Mesothelial cell of epicardium (in vitro differentiated cells): ENCODE measurements at places on chromosomes 7 and 10. TPM values are rescaled to one million over a fixed set of nuclear protein-coding genes. Genes with fewer than 3 reads are reported as not detected.

Gene ACSM6
- not detected in 3 replicates for total RNA-seq

Gene BHLHA15
- total RNA-seq = 0.57 to 1.0 TPM in 2 of 3 replicates, not detected in the other

Gene BAMBI
- 209 to 219 TPM (median 217 TPM) in 3 replicates for total RNA-seq

Gene NPSR1
- total RNA-seq = not detected in 3 replicates
